ENCODE measurements at places on chromosomes 3 and 15. TPM values are rescaled to one million over a fixed set of nuclear protein-coding genes. Genes with fewer than 3 reads are reported as not detected.

HTD2 gene
- total RNA-seq, result 6.4 TPM

CPLX3 gene
- total RNA-seq, result 0.19 TPM

GAP43 gene
- not detected for total RNA-seq

SGO1 gene
- 0.71 TPM for total RNA-seq

ATP13A4 gene
- total RNA-seq, result 1.8 TPM

FAM162A gene
- 36.9 TPM for total RNA-seq

CRYBG3 gene
- total RNA-seq, result 1.00 TPM

GRCh38 chr3:126135071-126135405, 45.3 kb downstream of the ALDH1L1 start:
- DNase-seq, result no peak

GRCh38 chr15:79467865-79468586, 35.9 kb downstream of the MINAR1 start:
- no peak for DNase-seq

DNA sequence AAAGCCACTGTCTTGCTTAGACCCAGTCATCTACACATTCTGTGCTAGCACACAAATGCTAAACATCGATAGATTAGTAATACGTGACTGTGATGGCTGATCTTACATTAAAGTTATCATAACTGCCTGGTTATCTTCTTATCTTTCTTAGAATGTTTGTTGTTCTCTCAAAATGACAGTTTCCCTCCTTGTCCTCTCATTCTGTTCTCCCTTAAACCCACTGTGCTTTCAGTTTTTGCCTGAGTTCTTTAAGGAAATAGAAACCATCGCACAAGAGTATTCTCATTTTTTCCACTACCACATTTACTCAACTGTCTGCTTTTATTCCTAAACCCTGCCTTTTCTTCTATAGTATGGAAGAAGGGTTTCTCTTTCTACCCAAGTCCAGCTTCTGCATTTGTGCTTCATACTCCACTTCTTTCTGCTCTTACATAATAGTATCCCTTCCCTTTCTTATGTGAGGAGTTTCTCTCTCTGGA, 17.1 kb downstream of the STX19 start:
- DNase-seq, result no peak

DNA sequence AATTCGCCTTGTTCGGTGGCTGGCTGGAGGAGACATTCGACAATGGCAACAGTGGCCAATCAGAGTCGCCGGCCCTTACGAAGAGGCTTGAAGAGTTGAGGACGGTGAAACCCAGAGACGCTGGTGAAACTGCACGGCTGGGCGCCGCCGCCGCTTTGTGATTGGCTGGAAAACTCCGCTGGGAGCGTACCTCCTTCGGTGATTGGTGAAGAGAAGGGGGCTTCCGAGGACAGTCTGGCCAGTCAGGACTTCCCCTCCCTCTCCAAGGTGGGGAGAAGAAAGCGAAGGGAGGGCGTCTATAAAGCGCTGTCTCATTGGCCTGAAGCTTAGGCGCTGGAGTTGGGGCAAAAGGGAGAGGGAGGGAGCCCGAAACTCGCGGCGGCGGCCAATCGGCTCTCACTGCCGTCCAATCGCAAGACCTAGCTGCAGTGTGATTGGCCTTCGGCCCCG, 554 bp upstream of the GSK3B start:
- DNase-seq, result no peak

- DNase-seq, result no peak
Measured at GRCh38 chr15:72751751-72752455, 31.7 kb downstream of the ADPGK start.

GRCh38 chr15:69094124-69094921, 66.1 kb upstream of the GLCE start:
- DNase-seq, result no peak

- DNase-seq, result no peak
Measured at GRCh38 chr3:115494826-115495225, 128.5 kb upstream of the GAP43 start.

GRCh38 chr3:17133632-17134545, 249.1 kb downstream of the PLCL2 start:
- DNase-seq, result no peak

DNA sequence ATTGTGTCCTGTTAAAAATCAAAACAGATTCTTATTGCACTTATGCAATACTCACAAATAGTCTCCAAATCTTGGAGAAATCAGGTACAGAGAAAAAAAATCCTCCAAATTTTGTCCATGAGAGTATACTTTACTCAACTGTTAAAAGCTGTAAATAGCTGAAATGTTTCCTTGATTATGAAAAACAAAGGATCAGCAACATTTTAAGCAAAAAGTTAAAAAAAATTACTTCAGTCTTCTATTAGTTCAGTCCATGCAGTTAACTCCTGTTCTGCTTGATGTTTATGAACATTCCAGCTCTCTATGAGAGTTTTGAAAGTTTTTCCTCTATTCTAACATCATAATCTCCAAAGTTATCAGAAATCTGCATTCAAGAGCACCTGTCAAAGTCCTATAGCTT, 22.8 kb upstream of the ZNF80 start:
- DNase-seq, result no peak

DNA sequence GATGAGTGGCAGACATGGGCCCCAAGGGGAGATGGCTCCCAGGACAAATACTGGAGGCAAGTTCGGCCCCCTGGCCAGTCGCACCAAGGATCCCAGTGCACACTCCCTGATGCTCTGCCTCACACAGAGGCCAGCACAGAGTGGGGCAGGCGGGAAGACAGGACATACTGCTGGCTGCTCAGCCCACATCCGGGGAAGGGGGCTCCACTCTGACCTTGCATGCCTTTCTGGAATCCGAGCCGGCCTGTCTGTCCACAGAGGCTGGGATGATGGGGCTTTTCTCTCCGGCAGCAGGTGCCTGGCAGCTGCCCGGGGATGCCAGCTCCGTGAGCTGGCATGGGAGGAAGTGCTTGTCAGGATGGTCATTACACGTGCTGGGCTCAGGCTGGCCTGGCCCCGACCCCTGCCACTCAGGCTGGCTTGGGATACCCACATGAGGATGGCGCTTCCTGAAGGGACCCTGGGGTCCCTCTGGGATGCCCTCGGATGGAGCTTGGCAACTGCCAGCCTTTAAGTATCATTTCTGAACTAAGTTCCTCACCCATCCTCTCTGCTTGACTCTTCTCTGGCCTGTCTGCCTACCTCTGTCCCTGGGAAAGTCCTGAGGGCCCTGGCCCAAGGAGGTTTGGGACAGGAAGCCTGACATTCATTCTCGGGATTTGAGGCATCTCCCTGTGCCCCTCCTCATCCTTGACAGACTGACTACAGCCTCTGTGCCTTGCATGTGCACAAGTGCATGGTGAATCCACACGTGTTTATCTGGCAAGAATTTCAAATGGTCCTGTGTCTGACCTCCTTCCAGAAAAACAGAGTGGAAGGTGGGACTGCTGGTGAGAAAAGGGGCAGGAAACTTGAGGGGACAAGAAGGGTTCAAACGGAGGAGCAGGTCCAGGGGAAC, 46.5 kb downstream of the EXOG start:
- DNase-seq, result no peak

DNA sequence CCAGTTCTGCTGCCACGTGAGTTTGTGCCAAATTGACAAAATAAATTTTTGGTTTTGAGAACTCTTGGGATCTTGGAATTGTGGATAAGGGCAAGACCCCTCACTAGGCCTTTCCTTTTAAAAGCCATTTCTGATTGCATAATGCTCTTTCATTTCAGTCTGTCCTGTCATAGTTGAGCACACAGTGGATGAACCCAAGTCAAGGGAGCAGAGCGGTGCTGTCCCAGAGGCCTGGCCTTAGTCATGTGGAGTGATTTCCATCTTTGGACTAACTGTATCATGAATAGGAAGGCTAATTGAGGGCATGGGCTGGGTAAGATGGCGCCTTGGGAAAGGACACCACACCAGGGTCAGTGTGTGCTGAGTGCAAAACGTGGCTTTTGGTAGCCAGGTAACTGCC, 304.0 kb downstream of the UACA start:
- DNase-seq, result no peak
